ENCODE measurements at places on chromosomes 6 and 20.
A peak's percentile ranks its signal among the peaks of the same experiment; 100 is the strongest.

DNA sequence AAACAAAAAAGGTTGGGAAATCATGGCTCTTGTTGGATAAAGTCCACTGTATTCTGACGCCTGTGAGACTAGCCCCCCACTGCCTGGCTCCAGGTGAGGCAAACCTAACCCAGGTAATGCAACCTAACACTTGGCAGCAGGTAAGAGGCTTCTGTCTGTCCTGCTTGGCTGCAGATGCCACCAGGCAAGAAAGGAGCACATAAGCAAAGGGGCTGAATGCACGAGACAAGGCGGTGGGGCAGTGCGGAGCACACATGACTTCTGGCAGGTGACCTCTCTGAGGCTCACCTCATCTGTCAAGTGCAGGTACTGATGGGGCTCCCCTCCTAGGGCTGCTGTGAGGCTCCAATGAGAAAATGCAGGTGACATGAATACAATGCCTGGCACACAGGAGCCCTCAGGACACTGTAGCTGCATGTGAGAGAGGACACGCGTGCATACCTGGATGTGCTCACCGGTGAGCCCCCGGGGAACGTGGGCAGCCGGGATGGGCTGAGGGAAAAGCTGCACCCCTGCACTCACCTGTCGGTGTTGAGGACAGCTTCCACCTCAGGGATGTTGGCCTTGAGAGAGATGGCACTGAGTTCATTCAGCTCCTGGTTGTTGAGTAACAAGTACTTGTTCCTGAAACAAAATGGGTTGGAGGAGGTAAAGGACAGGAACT, 54.1 kb downstream of the MYH7B start:
- H3K4me1 ChIP-seq: no peaks in the 10 kb centered on the region
- H3K27me3 ChIP-seq: no peaks in the 10 kb centered on the region
- H3K4me3 ChIP-seq: no peak overlapping the region

- no peak overlapping the region for H3K27ac ChIP-seq
- H3K27me3 ChIP-seq: no peaks in the 10 kb centered on the region
- H3K4me3 ChIP-seq: no peak overlapping the region
- peak; percentile 50 for DNase-seq
Measured at GRCh38 chr6:168838037-168838399, 397.0 kb downstream of the SMOC2 start.

- peak overlapping the region; percentile 77 for H3K27ac ChIP-seq
- H3K27me3 ChIP-seq: no peaks in the 10 kb centered on the region
- no peaks in the 10 kb centered on the region for H3K36me3 ChIP-seq
- no peak for DNase-seq
- H3K4me3 ChIP-seq: no peak overlapping the region
Measured at GRCh38 chr6:131997429-131998153, 46.4 kb upstream of the CCN2 start.

- no peaks in the 10 kb centered on the region for H3K36me3 ChIP-seq
- H3K27me3 ChIP-seq: no peaks in the 10 kb centered on the region
- peaks cover 10% of the 10 kb centered on the region for H3K4me1 ChIP-seq
- H3K27ac ChIP-seq: no peak overlapping the region
- no peak for DNase-seq
Measured at GRCh38 chr6:125804264-125804663, 13.5 kb downstream of the NCOA7 start.

DNA sequence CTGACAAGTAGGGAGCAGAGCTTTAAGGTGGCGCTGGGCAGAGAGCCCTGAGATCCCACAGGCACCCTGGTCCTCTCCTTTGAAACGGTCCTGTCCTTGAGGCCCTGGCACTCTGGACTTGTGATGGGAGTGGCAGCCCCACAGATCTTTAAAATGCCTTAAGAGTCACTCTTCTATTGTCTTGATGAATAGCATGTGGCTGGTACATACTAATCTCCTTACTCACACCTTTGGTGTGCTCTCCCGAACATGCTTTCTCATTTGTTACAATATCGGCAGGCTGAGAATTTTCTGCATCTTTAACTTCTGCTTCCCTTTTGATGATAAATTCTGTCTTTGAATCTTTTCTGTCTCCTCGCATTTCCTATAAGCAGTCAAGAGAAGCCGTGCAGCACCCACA, 333.8 kb downstream of the TFAP2A start:
- no peak overlapping the region for H3K4me3 ChIP-seq
- no peaks in the 10 kb centered on the region for H3K4me1 ChIP-seq
- no peak overlapping the region for H3K27ac ChIP-seq
- no peaks in the 10 kb centered on the region for H3K36me3 ChIP-seq

DNA sequence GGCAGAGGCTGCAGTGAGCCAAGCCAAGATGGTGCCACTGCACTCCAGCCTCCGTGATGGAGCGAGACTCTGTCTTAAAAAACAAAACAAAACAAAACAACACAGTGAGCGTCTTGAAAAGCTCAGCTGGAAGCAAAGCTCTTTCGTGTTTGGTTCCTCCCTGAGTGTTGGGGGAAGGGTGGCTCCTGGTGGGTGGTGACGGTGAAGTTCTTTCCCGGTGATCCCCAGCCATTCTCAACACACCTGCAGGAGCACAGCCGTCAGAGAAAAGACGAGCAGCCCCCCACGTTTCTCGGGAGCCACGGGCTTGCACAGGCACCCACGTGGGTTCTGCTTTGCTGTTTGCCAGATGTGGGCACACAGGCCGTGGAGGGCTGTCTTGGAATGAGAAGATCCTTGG, 3.2 kb downstream of the BHLHE23 start:
- H3K4me1 ChIP-seq: peaks cover 32% of the 10 kb centered on the region
- H3K27me3 ChIP-seq: peaks cover 94% of the 10 kb centered on the region
- H3K4me3 ChIP-seq: no peak overlapping the region
- H3K27ac ChIP-seq: no peak overlapping the region

- no peaks in the 10 kb centered on the region for H3K36me3 ChIP-seq
- H3K27ac ChIP-seq: peak overlapping the region; percentile 16
- no peak for DNase-seq
Measured at GRCh38 chr6:148432462-148433195, 90.0 kb downstream of the SASH1 start.

DNA sequence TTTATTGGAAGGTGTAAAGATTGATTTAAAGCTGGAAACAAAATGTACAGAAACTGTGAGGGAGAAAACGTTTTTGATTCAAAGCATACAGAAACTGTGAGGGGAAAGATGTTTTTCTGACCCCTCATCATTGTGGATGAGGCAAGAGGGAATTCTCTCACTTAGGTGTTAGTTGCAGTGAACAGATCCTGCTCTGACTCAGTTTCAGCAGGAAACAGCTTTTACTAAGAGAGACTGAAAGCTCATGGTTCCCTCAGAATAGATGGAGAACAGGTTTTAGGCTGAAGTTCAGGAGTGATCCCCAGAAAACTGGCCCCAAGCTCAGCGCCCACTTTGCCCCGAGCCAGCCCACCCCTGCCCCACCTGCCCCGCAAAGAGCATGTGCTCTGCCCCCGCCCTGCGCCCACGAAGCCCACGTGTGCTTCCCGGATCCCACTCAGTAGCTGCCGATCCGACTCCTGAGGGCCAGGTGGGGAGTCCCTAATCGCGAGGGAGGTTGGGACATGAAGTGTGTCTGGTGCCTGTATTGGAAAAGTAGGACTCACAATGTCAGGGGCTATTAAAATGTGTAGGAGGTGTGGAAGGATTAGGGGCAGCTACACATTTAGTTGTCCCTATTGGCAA, 41.2 kb downstream of the DUSP22 start:
- no peak overlapping the region for H3K27ac ChIP-seq
- no peaks in the 10 kb centered on the region for H3K36me3 ChIP-seq
- no peak overlapping the region for H3K4me3 ChIP-seq
- no peaks in the 10 kb centered on the region for H3K27me3 ChIP-seq
- H3K4me1 ChIP-seq: peaks cover 1% of the 10 kb centered on the region

- no peak overlapping the region for H3K4me3 ChIP-seq
- H3K27me3 ChIP-seq: no peaks in the 10 kb centered on the region
- peak overlapping the region; percentile 52 for H3K27ac ChIP-seq
- peaks cover 34% of the 10 kb centered on the region for H3K4me1 ChIP-seq
- H3K36me3 ChIP-seq: no peaks in the 10 kb centered on the region
- peak; percentile 68 for DNase-seq
Measured at GRCh38 chr6:4402477-4402976, 267.2 kb upstream of the ECI2 start.

- H3K36me3 ChIP-seq: no peaks in the 10 kb centered on the region
- no peak overlapping the region for H3K27ac ChIP-seq
- H3K4me1 ChIP-seq: peaks cover 4% of the 10 kb centered on the region
- no peaks in the 10 kb centered on the region for H3K27me3 ChIP-seq
Measured at GRCh38 chr6:9405369-9405768, 970.0 kb upstream of the SLC35B3 start.

DNA sequence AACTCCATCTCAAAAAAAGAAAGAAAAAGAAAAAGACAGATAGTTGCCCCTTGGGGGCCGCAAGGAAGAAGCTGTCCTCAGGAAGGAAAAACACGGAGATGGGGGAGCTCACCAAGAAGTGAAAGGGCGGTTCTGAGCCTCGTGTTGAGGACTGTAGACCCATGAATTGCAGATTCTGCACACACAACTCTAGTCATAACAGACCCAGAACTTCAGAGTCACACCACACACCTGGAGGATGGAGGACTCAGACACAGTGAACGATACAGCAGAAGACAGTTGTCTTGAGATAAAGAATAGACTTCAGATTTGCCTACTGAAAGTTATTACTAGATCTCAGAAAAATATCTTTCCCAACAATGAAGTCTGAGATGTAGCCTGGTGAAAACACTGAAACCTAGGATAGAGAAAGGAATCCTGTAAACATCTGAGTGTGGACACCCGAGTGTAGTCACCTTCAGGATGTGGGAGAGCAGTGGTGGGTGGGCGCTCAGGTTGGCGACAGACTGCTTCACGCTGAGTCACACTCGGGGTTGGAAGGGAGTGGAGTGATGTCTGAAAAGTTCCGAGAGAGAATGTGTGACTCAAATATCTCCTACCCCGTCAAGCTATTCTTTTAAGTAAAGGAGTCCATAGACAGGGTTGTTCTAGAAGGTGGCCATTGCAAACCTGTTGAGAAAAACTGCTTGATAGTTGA, 88.1 kb downstream of the MAP3K4 start:
- H3K4me1 ChIP-seq: no peaks in the 10 kb centered on the region
- no peak overlapping the region for H3K4me3 ChIP-seq
- H3K36me3 ChIP-seq: peaks cover 92% of the 10 kb centered on the region
- no peak for DNase-seq
- no peak overlapping the region for H3K27ac ChIP-seq

DNA sequence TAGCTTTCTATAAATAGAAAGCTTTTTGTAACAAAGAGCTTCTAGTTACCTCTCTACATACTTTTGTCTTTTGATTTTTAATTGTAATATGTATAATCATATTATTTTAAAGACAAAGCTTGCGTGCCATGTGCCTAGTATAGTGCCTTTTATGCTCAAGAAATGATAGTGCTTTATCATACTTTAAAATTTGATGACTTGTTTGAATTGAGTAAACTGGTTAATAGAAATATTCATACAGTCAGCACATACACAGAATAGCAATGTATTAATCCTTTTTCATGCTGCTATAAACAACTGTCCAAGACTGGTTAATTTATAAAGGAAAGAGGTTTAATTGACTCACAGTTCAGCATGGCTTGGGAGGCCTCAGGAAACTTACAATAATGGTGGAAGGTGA, 313.0 kb downstream of the FRK start:
- H3K27me3 ChIP-seq: no peaks in the 10 kb centered on the region
- H3K4me1 ChIP-seq: no peaks in the 10 kb centered on the region

- H3K4me3 ChIP-seq: no peak overlapping the region
- H3K36me3 ChIP-seq: peaks cover 83% of the 10 kb centered on the region
- H3K4me1 ChIP-seq: no peaks in the 10 kb centered on the region
- no peak overlapping the region for H3K27ac ChIP-seq
- H3K27me3 ChIP-seq: no peaks in the 10 kb centered on the region
Measured at GRCh38 chr20:32702706-32703425, 29.1 kb upstream of the C20orf203 start.

DNA sequence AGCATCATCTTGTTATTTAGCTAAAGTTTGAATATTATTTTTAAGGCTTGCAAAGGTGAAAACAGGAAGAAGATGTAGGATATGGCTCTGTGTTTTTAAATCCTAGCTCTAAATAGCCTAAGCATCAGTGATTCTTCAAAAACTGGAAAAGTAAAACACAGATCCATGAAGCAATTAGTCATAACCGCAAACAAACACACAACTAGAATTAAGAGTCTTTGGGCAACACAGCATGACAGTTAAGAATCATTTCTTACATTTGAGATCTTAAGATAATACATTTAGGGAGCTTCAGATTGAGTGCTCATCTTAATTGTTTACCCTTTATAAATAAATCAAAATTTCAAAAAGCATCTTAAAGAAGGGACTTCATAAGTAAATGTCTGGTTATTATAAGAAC, 115.8 kb upstream of the MAP7 start:
- DNase-seq: no peak
- H3K27ac ChIP-seq: no peak overlapping the region
- H3K27me3 ChIP-seq: no peaks in the 10 kb centered on the region
- peaks cover 19% of the 10 kb centered on the region for H3K4me1 ChIP-seq

- no peaks in the 10 kb centered on the region for H3K36me3 ChIP-seq
- H3K4me1 ChIP-seq: peaks cover 4% of the 10 kb centered on the region
- H3K27ac ChIP-seq: no peak overlapping the region
- DNase-seq: peak; percentile 36
- no peaks in the 10 kb centered on the region for H3K27me3 ChIP-seq
Measured at GRCh38 chr6:68638230-68638900, 3.3 kb downstream of the ADGRB3 start.

DNA sequence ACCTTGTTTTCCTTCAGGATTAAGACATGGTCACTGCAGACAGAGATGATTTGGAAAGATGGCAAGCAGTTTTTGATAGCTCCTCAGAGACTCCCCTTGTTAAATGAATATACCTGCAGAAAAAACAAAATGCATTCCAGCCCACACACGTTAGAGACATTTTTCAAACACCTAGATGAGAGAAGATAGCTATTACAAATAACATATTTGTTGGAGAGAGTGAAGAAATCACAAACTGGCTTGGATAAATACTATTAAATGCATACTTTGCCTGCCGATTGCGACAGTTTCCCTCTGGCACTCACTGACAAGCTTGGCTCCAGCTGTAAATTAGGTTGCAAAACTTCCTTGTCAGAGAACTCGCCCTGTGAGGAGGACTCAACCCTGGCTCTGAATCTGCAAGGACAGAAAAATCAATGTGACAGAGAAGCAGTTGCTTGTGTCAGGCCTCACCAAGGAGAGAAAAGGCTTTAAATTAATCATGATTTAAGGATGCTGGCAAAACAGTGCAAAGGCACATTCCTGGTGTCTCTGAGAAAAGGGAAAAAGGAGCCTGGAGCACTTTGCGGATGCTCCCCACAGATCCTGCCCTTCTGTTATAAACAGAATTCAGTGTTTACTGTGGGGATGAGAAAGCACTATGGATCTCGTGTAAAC, 423.7 kb upstream of the MARCKS start:
- peak; percentile 65 for DNase-seq
- no peak overlapping the region for H3K27ac ChIP-seq
- no peaks in the 10 kb centered on the region for H3K27me3 ChIP-seq
- peaks cover 21% of the 10 kb centered on the region for H3K4me1 ChIP-seq
- no peak overlapping the region for H3K4me3 ChIP-seq

GRCh38 chr6:5142915-5143314, 57.8 kb downstream of the PPP1R3G start:
- DNase-seq: no peak
- no peaks in the 10 kb centered on the region for H3K4me1 ChIP-seq
- H3K4me3 ChIP-seq: no peak overlapping the region
- H3K27ac ChIP-seq: no peak overlapping the region
- no peaks in the 10 kb centered on the region for H3K27me3 ChIP-seq
